Fibroblast of skin of right quadriceps (primary cell): ENCODE measurements at places on chromosomes 6 and 20.

GRCh38 chr20:38853759-38854158 is 48.3 kb downstream of the PPP1R16B start:
- DNase-seq: no peak

GRCh38 chr6:158322724-158323560 is 10.7 kb downstream of the TULP4 start:
- peak; percentile 78 for DNase-seq

DNA sequence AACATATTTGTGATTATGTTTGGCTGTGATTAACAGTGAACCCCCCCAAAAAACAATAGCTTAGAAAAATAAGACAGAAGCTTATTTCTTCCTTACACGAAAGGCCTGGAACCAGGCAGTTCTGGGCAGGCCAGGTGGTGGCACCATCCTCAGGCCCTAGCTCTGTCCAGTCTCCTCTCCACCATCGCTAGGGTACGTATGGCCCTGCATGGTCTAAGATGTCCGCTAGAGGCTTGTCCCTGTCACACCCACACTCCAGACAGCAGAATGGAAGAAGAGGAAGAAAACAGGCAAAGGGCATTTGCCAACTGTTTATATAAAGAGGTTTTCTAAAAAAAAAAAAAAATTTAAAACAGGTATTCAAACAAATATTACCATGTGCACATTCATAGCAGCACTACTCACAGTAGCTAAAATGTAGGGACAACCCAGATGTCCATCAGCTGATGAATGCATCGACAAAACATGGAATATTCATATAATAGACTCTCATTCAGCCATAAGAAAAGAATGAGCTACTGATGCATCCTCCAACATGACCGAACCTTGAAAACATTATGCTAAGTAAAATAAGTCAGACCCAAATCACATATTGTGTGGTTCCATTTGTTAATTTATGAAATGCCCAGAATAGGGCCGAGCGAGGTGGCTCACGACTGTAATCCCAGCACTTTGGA is 6.7 kb downstream of the TGM3 start:
- DNase-seq: no peak

DNA sequence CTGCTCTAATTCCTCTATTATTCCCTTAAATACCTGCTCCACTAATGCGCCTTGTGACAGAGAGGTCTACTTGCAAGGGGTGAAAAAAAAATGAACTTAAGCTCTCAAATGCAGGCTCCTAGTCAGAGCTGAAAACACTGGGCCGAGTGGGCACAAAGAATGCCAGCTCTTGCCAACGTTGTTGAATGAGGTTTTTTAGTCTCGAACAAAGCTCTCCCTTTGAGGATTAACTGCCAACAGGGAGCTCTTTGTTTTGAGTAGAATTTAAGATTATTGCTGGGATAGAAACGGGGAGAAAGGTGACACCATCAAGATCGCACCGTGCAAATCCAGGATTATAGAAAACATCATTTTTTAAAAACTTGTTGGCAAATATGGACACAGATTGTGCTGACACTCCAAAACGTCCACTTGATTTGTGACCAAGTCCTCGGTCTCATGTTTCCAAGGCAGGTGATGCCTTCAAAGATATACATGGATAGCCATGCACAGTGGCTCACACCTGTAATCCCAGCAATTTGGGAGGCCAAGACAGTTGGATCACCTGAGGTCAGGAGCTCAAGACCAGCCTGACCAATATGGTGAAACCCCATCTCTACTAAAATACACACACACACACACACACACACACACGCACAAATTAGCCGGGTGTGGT is 163.2 kb downstream of the BMP7 start:
- DNase-seq: no peak

DNA sequence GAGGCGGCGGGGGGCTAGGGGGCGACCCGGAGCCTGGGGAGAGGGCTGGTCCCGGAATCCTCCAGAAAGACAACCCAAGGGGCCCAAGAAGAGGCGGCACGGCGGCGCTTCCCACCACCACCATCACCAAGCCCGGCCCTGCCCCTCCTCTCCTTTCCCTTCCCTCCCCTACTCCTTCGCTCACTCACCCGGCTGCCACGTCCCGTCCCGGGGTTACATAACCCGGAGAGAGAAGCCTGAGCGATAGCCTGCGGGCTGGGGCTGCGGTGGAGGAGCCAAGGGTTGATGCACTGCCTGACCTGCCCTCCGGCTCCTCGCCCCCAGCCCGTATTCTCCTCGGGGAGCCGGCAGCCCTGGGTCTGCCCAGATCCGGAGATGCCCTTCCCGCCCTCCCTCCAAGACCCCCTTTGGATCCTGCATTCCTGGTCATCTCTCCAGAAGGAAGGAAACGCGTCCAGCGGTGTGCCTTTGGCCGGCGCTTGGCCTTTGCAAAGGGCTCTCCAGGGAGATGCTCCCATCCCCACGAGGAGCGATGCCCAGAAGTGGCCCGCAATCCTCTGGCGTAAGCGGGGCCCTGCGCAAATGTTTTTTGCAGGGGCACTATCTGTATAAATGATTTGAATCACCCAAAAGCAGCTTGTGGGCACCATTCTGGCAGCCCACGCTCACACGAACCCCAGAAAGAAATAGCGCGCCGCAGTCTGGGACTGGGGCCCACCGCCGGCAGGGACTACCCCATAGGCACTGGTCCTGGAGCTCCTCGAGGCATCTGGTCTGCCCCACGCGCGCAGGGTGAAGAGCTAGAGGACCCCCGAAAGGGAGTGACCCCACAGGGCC is 4.6 kb upstream of the CPXM1 start:
- no peak for DNase-seq

- peak; percentile 25 for DNase-seq
Observed at GRCh38 chr6:161481786-161482516, 208.1 kb upstream of the AGPAT4 start.

GRCh38 chr20:62405108-62405980 is 1.7 kb downstream of the CABLES2 start:
- peak; percentile 23 for DNase-seq

GRCh38 chr20:46894971-46895905 is 595 bp downstream of the EYA2 start:
- DNase-seq: peak; percentile 13

GRCh38 chr20:4959592-4959991 is 41.7 kb downstream of the SLC23A2 start:
- no peak for DNase-seq

- DNase-seq: no peak
Observed at GRCh38 chr6:131275273-131275672, 140.0 kb downstream of the AKAP7 start.

DNA sequence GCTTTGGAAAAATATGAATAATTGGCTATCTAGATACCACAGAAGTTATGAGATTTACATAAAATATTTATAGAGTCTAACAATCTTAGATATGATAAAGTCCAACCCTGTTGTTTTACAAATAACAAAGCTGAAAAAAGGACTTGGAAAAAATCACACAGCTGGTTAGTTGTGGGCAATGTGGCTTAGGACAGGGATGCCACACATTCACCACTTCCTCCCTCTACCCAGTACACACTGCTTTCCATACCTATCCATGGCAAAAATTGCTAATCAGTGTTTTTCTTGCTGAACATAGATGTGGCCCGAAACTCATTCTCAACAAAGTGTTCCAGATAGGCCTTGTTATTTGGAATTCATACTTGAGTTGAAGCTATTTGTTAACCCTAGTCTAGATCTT is 147.3 kb upstream of the BMP5 start:
- no peak for DNase-seq

DNA sequence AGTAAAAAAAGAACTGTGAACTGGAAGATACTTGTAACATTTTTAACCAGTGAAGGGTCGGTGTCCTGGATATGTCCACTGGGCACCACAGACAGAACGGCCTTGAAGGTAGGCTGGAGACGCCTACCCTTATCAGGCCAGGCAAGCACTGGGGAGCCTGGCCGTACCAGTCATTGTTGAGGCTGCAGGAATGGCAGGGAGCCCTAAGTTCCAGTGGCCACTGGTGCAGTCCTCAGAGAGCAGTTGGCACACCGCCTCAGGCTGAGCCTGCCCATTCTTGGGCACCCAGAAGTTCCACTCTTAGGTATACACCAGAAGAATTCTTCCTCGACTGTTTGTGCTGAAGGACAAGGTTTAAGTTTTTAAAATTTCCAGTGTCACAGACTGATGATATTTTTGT is 20.5 kb downstream of the DNAJC5 start:
- DNase-seq: no peak

GRCh38 chr20:62838128-62838891 is 21.5 kb downstream of the COL9A3 start:
- no peak for DNase-seq

DNA sequence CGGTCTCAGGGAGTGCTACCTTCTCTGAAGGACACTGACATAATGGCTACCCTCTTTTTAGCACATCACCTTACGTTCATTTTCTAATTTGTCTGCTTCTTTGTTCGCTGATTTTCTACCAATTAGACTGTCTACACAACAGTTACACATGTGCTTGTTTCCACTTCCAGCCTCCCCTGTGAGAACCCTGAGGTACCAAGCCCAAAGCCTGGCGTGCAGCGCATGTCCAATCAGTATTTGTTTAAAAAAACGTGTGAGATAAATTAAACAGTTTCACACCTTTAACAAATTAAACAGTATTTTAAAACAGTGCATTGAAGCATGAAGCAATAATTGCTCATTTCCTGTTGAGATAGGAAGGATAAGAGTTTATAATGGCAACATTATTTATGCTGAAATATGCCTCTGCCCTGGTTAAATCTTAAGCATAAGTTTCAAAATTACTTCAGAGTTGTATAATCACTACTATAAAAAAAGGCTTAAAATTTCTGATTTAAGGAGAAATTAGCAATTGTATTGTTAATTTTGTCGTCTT is 88.9 kb downstream of the MAP3K5 start:
- DNase-seq: no peak

DNA sequence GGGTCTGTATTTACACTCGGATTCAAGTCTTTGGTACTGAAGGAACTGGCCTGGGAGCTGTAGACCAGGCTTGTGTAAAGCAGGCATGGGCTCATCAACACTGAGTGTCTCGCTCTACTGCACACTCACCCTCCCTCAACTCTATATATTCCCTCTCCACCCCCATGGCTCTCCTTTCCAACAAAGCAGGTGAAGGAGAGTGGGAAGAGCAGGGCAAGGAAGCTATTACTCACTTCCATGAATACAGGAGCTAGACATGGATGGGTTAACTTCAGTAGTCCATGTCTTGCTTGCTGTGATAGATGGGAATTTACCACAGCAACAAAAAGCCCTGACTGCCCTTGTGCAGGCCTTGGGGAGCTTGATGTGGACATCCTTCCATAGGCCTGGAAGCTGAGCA is 20.7 kb upstream of the SLC2A12 start:
- no peak for DNase-seq

DNA sequence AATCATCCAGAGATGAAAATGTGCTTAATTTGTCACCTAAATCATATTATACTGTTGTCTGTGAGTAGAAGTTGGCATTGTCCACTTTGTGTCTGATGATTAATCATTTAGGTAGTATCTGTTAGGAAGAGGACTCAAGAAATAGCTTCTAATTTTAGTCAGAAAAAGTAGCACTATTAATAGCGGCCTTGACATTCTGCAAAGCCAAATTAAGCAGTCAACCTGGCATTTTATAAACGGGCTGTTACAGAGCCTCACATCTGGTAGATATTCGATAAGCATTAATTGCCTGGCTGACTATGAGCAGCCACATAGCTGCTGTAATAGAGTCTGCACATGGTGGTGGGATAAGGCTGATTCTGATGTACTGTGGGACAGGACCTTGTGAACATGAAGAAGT is 99.5 kb downstream of the KLHL32 start:
- no peak for DNase-seq

DNA sequence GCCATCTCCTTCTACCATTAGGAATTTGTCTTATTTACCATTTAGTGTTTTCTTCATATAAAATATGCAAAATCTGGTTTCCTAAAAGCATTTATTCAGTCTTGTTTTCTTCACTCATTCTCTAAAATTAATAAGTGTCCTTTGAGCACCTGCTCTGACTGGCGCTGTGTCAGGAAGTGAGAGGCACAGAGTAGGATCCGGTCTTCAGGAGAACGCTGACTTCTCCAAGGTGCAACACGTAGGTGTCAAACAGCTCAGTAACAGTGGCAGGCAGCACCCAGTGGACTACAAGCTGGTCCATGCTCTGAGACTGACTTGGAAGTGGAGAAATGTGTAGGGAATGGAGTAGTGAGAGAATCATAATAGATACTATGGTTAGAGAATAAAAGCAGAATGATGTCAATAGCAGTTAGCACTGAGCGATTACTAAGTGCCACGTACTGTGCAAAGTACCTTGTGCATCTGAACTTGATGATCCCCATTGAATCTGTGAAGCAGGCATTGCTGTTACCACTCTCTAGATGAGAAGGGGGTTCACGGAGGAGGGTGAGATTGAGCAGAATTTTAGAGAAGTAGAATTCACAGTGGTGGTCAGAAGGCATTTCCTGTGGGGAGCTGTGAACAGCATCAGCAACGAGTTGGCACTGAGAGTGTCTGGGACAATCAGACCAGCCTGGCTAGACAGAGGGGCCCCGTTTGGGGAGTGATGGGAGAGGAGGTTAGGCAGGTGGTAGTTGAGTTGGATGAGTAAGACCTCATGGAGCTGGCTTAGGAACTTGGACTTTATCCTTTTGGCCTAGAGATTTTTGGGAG is 569.8 kb downstream of the QKI start:
- DNase-seq: peak; percentile 20

GRCh38 chr6:130140084-130140483 is 82.7 kb downstream of the SAMD3 start:
- DNase-seq: no peak

DNA sequence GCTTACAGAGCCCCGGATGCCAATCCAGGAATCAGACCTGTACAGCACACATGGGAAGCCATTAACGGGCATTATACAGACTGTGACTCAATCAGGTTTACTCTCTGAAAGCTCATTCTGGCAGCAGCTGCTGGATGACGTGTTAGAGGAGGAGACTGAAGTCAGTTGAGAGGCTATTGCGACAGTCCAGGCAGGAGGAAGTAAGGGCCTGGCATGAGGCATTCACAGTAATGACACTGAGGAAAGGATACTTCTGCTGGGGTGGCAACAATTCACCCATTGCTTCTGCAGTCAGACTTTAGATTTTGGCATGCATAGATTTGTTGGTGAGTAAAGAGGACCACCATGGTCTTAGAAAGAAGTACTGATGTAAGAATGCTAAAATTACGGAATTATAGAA is 151.0 kb upstream of the HEY2 start:
- DNase-seq: peak; percentile 52

GRCh38 chr6:10589983-10590382 is 68.8 kb downstream of the GCNT2 start:
- DNase-seq: no peak
